ENCODE measurements at places on chromosomes 2 and 18. TPM values are rescaled to one million over a fixed set of nuclear protein-coding genes. Genes with fewer than 3 reads are reported as not detected.

DNA sequence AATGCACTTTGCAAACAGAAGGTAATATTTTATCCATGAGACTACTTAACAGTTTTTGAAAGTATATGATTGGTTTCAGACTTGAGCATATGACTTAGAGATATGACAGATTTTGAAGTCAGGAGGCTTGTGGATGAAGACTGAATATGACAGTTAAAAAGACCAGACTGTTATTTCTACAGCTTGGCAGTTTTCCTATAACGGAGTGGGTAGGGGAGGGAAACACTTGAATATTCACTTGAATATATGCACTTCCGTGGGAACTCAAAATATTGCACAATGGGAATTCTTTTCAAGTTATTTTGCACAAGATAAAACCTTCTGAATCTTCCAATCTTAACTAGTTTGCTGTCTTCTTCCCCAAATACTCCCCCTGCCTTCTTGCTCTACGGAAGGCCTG, 64.6 kb upstream of the ACKR3 start:
- DNase-seq: no peak

DNA sequence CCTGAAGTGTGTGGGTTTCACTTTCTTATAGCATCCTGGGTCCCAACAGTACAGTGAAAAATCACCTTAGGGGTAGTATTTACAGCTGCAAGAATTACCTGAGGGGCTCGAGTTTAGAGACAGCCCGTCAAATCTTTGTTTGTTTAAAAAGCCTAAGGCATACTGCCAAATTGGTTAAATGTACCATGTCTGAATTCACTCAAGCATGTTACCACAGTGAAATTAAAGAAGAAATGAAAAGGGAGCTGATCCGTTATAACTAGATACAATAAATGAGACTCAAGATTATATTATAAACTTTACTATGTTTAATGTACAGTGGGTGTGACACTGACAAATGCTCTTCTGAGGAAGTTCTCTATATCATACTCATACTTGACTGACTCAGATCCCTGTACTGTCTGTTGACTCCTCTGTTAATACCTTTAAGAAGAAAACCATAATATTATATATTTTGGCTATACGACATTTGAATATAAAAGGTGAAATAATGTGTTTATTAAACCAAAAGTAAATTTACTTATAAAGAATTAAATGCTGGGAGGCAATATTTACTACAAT, 107.3 kb downstream of the TMEFF2 start:
- no peak for DNase-seq

The IL36RN gene
- not detected for total RNA-seq

DNA sequence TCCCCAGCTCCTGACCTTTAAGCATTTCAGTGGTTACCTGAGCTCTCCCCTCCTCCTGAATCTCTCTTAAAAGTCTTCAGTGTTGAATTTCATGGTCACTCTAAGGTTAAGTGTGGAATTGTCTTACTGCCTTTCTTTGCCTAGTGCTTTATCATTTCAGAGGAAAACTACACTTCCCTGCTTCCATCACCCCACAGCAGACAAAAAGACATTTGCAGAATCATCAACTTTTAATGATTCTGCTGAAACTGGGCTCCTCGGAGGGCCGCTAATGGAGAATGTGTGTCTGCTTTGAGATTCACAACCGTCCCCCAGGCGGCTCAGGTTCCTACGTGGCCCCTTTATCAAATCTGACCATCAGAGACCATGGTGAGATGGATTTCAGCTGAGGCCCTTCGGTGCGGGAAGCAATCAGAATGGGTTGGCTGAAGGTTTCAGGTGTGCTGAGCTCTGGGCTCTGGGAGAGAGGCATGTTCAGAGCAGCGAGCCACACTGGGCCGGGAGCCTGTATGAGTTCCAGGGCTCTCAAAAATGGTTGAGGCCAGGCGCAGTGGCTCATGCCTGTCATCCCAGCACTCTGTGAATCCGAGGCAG, 41.9 kb upstream of the TBC1D8 start:
- no peak for DNase-seq

- DNase-seq: peak; percentile 81
Measured at GRCh38 chr2:36355151-36355889, at the start of gene CRIM1. CRIM1 (plus strand) TSS chr2:36355778; CDS start chr2:36356293, 515 bp downstream.

DNA sequence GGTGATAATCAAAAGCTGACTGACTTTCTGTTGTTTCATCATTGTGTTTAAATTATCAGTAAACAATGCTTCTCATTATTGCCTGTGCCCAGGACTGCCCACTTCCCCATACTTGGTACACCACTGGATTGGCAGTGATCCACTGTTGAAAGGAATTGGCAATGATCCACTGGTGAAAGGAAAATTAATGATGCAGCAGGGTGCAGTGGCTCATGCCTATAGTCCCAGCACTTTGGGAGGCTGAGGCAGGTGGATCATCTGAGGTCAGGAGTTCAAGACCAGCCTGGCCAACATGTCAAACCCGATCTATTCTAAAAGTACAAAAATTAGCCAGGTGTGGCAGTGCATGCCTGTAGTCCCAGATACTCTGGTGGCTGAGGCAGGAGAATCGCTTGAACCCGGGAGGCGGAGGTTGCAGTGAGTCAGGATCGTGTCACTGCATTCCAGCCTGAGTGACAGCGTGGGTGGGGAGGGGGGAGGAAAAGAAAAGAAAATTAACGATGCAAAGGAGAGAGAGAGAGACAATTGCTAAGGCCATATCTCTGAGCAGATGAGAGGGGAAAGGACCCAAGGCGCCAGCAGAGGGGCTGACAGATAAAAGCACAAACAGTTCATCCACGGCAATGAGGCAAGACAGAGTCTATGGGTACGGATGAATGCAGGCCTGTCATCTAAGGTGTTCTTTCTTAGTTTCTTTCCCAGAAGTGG, 10.2 kb upstream of the GTF2A1L start:
- no peak for DNase-seq

DNA sequence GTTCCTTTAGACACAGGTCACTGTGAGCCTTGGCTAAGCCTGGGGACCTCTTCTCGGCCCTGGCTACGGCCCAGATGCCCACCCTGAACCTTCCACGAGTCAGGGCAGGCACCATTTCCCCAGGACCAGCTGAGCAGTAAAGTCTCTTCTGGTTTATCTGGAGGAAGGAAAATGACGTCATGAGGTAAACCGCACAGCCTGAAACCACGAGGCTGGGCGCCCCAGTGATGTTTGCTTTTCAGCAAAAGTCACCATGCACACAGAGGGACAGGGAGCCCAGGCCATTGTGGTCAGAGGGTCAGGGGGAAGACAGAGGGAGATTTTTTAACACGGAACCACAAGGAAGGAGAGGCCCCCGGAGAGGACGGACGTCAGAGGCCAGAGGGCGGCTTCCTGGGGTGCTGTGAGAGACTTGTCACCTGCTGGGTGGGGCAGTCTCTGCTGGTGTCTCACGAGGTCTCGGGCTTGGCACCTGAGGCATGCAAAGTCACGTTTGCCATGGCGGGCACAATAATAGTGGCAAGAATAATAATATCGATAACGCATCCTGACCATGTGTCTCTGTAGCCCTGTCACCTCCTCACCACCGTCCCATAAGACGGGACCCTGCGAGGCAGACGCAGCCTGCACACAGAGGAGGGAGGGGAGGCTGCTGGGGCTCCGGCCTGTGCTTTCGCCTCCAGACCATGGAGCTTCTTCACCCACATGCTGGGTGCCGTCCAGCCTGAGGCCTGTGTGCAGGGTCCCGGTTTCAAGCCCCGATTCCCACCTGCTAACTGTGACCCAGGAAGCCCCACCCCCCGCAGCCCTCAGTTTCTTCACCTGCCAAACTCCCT, 33.2 kb upstream of the FOSL2 start:
- DNase-seq: no peak

DNA sequence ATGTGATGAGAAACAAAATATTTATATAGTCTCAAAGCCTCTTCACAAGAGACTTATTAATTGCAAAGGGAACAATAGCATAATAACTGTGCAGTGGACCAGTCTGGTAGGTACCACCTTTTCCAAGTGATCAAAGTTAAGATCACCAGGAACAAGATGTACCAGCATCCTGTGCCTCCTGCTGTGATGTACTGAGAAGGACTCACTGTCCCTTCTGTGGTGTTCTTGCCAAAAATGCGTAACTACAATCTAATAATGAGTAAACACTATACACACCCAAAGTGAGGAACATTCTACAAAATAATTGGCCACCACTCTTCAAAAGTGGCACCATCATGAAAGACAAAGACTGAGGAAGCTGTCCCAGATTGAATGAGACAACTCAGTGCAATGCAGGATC, 14.5 kb downstream of the GNLY start:
- no peak for DNase-seq

GRCh38 chr18:69138088-69138487, 262.6 kb upstream of the DOK6 start:
- DNase-seq: no peak

- no peak for DNase-seq
Measured at GRCh38 chr2:205752296-205752820, 70.1 kb downstream of the NRP2 start.

DNA sequence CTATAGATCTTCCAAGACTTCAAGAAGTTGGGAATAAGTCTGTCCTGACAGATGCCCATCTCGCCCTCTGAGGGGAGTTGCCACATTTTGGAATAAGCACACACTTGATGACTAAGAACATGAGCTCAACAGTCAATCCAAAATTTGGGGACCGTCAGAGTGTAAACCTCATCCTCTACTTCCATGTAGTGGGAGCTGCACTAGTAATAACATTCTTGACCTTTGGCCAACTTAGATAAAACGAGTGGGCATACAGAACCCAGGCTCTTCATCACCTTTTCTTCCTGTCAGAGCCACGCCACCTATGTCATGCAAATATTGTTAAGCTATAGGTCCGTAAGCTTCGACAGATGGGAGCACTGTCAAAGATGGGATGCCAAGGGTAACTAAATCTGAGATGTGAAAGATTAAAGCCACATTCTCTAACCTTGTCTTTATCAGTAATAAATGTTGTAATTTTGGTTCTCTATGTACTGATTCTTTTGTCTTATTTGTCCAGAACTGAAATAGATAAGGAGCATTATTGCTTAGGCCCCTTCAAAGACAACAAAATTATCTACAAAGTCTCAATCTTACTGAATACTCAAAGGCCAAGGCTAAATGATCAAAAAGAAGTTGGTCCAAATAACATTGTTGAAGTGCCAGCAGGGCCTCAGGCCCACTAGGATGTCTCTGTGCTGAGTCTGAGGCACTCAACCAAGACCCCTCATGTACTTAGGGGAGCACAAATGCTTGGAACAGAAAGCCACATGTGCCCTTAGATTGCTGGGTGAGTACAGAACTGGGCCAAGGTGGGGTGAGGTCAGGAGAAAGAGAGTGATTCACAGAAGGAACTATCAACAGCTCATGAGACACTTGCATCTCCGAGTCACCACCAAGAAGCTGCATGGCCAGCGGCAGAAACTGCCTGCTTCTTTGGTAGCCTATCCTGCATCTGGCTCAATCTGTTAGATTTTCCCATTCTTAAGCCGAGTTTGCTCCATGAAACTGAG, 15.0 kb downstream of the CDH2 start:
- DNase-seq: no peak

DNA sequence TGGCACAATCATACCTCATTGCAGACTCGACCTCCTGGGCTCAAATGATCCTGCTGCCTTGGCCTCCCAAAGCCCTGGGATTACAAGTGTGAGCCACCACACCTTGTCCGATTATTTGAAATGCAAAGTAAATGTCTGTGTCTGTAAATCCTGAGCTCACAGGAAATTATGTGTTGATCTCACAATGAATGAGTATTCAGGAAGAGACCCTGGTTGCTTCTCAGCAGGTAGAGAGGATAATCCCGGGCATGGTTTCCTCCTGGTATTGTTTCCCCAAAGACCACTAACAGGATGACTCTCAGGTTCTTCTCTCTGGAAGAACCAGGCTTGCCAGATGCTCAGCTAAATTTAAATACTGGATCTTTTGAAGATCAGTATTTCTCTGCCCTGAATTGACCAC, 147.6 kb downstream of the LDLRAD4 start:
- no peak for DNase-seq

The ASPRV1 gene
- total RNA-seq: 0.12 TPM

- DNase-seq: no peak
Measured at GRCh38 chr2:41234093-41234492, 782.2 kb upstream of the SLC8A1 start.

GRCh38 chr2:204544961-204545860, at the start of gene PARD3B:
PARD3B (plus strand) TSS chr2:204545475; CDS start chr2:204546000, 525 bp downstream.
- peak; percentile 70 for DNase-seq

The FRZB gene
- total RNA-seq: 2.2 TPM

GRCh38 chr2:131413148-131413747, 49.3 kb upstream of the RAB6D start:
- peak; percentile 30 for DNase-seq

- DNase-seq: peak; percentile 25
Measured at GRCh38 chr2:149994057-149994728, 406.6 kb upstream of the MMADHC start.

- DNase-seq: no peak
Measured at GRCh38 chr18:52348209-52348608, 8.2 kb downstream of the DCC start.

DNA sequence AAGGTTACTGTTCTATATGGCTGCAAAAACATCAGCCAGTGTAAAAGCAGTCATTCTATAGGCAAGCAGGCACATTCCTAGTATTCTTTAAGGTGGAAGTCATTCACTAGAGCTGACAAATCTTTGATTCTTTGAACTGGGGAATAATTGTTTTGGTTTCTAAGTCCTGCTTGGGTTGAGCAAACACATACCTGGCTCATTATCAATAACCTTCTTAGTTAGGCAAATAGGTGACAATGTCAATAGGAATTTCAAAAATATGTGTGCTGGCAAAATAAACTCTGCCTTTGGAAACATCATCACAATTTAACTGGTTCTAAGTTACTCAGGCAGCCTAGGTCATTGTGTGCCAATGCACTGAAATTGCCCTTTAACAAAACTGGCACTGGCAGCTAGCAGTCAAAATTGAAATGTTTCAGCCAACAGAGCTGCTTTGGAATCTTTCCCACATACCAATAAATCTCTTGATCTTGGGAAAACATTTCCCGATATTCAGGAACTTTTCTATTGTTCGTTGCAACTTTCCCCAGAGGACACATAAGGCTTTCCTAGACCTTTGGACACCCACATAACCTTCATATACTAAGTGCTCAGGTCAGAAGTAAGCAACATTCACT, 402.0 kb upstream of the MMADHC start:
- peak; percentile 37 for DNase-seq

The OTX1 gene
- total RNA-seq: 0.90 TPM

- no peak for DNase-seq
Measured at GRCh38 chr18:10247021-10247741, 207.3 kb upstream of the APCDD1 start.

GRCh38 chr2:46352621-46353020, 55.4 kb downstream of the EPAS1 start:
- no peak for DNase-seq

DNA sequence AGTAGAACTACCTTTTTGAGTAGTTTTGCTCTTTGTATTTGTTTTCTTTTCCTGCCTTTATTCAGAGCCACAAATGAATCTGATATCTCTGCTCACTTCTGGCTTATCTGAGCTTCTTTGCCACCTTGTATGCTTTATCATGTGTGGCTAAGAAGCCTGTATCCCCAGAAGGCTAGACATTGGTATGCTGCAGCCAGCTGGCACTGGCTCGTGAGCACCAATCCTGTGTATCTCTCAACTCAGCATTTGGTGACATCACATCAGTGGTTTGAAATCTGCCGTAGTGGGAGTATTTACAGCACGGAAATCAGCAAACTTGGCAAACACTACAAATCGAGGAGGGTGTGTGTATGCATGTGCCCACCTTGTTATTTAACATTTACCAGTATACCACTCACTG, 183.7 kb upstream of the LHCGR start:
- DNase-seq: no peak
